Activated T-cell treated with anti-CD3 and anti-CD28 coated beads, Interleukin-2, amount 50 U/mL, for 1 hour (primary cell): ENCODE measurements at places on chromosomes 2 and 18.

DNA sequence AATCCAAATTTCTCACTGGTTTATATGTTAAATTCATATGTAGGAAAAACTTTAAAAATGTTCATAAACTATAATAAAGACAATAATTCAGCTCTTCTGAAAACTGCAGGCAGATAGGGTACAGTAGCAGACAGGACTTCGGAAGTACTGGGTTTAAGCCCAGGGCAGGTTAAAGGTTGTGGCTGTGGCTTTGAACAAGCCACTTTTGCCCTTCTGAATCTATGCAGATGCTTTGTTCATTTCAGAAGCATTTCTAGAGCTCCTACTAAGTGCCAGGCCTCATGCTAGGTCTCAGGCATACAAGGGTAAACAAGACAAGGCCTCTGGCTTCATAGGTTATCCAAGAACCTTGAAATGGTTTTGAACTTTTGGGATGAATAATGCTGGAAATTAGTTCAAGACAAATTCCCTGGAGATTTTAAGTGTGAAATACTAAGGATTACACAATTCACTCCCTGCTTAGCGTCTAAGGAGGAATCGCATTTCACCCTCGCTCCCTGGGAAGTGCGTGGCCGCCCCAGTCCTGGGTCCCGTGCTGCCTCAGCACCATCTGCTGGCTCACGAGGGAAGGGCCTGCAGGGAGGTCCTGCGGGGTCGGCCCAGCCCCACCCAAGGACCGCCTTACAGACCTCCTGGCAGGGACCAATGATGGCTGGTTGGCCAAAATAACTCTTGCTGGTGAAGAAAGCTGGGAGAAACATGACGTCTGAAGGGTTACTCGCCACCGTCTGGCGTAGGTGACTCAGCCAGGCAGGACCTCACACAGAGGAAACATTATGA is 67.7 kb upstream of the L3MBTL4 start:
- no peak for DNase-seq

DNA sequence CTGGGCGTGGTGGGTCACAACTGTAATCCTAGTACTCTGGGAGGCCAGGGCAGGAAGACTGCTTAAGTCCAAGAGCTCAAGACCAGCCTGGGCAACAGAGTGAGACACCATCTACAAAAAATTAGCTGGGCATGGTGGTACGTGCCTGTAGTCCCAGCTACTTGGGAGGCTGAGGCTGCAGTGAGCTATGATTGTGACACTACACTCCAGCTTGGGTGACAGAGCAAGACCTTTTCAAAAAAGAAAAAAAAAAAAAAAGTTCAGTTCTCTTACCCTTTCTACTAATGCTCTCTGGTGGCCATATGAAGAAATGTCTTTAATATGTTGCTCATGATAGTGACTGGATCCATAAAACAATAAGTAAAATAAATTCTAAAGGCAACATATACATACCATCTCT is 14.9 kb downstream of the TYW5 start:
- DNase-seq: no peak

- DNase-seq: no peak
Observed at GRCh38 chr2:95695613-95696012, 103.8 kb downstream of the TRIM43 start.

DNA sequence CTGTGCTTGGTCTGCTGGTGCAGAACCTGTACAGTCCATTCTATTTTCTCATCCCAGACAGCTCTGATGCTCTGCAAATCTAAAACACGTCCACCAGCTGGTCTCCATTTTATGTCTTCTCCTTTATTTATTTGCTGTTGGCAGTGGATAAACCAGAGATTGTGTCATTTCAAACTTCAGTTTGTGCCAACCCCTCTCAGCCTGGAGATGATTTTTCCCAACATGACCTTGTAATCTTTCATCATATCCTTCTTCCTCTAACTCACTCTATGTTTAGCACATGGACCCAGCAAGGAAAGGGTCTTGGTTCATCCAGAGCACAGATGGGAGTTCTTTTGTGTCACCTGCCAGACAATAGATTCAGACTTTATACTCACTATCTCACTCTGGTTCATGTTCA is 273.2 kb downstream of the MTX2 start:
- DNase-seq: no peak
